Inflammatory macrophage (primary cell): ENCODE measurements at places on chromosomes 3 and 15.
A peak's percentile ranks its signal among the peaks of the same experiment; 100 is the strongest.

DNA sequence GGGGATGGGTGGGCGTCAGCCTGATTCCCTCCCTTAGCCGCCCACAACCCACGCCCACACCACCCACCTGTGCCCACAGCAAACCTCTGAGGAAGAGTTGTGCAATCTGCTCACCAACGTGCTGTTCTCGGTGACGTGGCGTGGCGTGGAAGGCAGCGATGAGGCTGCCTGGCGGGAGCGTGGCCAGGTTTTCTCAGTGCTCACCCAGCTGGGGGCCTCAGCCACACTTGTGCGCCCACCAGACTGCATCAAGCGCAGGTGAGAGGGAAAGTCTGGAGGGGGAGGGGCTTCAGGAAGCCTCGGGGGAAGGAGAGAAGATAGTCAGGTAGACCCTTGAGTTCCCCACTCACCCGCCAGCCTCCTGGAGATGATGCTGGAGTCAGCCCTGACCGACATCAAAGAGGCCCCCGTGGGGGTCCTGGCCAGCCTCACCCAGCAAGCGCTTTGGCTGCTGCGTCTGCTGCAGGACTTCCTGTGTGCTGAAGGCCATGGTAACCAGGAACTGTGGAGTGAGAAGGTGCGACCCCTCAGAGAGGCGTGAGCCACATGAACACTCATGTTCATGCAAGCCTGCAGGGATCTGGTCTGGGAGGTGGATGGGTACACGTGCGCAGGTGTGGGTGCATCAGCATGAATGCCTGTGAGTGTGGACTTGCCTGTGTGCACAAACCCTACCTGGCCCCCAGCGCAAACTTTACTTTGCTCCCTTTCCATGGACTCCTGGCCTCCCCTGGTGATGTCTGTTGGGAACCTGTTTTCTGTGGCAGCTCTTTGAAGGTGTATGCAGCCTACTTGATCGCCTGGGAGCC is 21.7 kb downstream of the NBEAL2 start:
- DNase-seq = no peak

DNA sequence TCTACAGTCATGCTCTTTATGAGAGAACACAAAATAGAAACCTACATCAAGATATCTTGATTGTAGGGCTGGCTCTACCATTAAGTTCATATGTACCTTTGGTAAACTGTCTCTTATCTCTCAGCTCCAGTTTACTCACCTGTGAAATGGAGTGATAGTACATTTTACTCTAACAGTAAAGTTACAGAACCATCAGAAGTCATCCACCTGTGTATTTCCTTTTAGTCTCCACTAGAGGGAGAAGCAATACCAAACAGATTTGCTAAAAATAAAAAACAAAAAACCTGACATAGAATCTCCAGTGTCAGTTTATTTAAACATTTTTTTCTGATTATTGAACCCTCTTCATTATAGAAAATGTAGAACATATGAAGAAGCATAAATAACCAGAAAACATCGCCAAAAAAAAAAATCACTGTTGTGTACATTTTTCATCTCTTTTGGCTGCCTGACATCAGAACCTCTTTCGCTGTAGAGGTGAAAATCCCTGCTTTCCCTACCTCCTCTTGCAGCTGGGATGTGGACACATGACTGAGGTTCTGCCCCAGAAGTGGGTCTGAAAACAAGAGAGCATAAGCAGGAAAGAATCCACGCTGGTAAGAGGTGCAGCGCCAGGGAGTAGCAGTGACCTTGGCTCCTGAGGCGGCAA is 48.7 kb upstream of the WDR72 start:
- no peak for DNase-seq

GRCh38 chr3:73774645-73775044 is 149.9 kb upstream of the PDZRN3 start:
- no peak for DNase-seq

- no peak for DNase-seq
These were observed 62.1 kb downstream of the MOBP start for GRCh38 chr3:39529577-39529976.

DNA sequence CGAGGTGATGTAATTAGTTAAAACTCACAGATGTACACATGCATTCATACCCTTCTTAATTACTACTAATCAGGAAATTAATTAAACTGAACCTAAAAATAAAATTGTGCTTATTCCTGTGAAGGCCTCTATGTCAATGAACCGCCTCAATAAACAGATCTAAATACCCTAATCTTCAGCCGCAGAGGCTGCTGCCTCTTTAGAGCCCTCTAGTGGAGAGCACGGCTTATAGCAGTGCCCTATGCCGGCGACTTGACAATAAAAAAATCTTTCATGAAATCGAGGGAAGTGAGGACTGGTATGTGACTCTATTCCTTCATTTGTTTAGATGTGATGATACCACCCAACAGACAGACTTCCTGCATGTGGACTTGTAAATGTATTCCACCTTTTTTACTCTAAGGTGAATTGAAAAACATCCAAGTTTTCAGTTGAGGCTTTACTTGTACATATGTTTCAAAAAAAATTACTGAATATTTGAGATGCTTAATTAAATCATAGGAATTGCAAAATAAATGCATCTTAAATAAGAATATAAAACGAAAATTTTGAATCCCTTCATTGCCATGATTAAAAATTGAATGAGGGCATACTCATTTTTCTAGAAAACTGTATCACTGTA is 8.3 kb upstream of the EPHA3 start:
- peak; percentile 52 for DNase-seq

- no peak for DNase-seq
These were observed 101.2 kb upstream of the TP63 start for GRCh38 chr3:189529889-189530471.

DNA sequence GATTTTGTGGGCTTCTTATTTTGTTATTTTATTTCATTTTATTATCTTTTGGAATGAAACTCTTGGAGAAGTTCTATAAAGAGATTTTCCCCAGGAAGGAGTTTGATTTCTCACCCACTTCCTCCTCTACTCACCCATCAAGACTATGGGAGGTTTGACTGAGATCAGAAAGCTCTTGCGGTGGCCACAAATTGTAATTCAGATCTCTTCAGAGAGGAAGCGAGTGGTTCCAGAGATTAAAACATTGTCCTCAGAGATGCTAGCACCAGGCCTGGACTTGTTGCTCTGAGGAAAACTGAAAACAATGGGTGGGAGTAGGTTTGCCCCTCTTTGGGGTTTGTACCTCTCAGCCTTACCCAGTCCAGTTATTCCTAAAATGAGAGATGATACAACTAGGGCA is 8.1 kb upstream of the MUC13 start:
- peak; percentile 6 for DNase-seq

DNA sequence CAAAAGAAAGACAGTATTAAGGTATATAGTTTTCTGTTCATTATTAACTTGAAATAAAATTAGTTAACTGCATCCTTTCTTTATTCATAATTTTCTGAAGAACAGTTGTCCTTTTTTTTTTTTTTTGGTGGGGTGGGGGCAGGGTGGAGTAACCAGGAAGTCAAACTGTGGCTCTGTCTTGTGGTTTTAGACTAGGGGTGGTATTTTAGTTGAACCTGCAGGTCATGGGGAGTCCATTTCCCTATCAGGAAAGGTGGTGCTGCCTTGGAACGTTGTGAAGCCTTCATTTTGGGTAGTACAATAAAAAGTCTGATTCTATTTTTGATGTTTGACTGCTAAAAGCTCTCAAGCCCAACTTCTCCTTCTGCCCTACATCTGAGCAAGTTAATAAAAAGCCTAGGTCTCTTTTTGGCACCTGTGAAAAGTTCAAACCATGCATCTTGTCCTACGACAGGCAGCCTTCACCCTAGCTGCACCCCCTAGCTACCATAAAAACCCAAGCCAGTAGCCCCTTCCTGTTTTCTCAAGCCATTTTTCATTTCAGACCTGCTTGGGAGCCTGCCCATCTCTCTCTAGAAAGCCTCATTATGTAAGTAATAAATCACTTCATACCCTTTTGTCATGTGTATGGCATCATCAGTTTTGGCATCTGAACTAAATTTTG is 31.2 kb upstream of the RIOX2 start:
- no peak for DNase-seq

GRCh38 chr3:156497326-156497725 is 57.6 kb downstream of the SSR3 start:
- no peak for DNase-seq

GRCh38 chr15:66221126-66221525 is 32.4 kb downstream of the MEGF11 start:
- no peak for DNase-seq

DNA sequence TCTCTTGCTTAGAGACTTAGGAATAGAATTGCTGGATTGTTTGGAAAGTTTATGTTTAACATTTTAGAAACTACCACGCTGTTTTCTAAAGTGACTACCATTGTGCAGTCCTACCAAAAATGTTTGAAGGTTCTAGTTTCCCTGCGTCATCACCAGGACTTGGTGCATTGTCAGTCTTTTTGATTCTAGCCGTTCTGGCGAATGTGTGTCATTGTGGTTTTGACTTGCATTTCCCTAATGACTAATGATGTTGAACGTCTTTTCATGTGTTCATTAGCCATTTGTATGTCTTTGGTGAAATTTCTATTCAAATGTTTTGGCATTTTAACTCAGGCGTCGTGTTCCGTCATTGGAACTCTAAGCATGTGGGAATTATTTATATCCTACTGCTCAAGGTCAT is 58.0 kb downstream of the CHD2 start:
- DNase-seq = peak; percentile 39

- no peak for DNase-seq
These were observed 50.9 kb upstream of the FSIP1 start for GRCh38 chr15:39833515-39833981.

GRCh38 chr3:32147933-32148332 is 41.5 kb downstream of the GPD1L start:
- DNase-seq = no peak

DNA sequence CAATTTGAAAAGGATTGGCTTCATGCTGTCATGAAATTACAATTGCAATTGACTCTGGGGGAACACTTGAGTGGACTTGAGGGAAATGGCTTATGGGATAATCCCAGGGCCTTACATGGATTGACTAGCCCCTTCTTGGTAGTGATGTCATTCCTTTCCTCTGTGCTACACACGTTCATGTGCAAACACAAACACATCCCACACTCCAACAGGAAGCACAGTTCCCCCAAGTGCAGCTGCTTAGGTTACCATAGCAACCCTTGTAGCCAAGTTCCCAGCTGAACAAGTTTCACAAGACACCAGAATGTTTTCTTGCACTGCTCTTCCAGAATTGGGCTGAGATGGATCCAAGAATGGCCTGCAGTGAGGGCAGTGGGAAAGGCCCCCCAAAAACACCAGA is 217.0 kb downstream of the ZNF621 start:
- peak; percentile 38 for DNase-seq

- no peak for DNase-seq
These were observed 751.2 kb downstream of the NR2F2 start for GRCh38 chr15:97081666-97082226.

DNA sequence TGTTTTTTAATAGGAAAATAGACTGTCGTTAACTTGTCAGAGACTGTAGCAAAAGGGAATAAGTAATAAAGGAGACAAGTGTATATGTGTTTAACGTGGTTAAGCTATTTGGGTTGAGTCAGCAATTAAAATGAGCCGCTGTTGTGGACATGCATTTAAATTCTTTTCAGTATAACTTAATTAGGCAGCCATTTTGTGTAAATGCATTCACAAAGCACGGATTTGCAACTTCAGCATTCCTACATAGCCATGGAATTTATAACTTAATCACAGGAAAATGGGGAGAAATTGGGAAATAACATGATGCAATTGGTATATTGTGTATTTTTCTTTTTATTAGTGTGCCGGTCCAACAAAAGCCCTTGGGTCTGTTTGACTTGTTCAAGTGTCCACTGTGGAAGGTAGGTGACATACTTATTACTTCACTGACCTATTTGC is 27.9 kb downstream of the USP3 start:
- DNase-seq = no peak

- no peak for DNase-seq
These were observed 140.0 kb downstream of the GADL1 start for GRCh38 chr3:30754426-30754825.

DNA sequence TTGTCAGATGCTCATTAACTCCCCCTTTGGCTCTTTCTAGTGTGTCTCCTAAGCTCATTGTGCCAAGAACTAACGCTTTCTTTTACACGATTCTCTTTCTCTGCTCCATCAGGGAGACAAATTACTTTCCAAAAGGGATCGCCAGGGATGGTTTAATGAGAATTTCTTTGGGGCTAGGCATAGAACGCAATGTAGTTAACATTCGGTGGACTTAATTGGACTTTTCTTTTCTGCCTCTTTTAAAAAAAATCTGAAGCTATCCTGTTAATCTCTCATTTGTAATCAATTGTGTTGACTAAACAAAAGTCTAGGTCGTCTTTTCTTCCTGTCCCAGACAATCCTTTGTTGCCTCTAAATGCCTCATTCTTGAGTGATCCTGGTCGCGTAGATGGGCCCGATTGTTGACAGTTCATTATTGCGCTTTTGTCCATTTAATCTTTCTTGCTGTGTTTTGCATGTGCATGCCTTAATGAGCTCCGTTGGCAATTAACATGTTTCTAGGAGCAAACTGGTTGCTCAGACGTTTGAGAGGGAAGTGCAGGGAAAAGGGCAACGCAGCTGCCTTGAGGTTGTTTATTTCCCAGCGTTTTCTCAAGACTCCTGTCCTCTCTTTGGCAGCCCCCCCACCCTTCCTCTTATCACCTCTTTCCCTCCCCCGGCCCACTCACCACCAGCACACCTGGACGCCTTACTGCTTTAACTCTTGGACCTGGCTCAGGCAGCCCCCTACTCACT is 7.8 kb downstream of the FEZF2 start:
- no peak for DNase-seq

DNA sequence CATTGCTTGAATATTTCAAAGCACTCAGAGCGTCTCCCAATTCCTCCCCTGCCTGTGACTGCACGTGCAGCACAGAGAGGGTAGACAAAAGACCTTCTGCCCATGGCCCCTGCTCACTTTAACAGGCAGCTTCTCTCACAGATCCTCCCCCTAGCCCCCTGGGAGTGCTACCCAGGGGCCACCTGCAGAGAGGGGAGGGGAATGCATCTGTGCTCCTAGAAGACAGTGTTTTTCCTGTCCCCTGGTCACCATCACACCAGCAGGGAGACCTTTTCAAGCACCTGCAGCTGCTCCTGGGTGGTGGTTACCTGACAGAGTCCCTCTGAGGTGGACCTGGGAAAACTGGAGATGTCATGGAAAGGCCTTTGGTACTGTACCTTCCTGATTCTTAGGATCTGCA is 56.7 kb upstream of the PRR23C start:
- no peak for DNase-seq

DNA sequence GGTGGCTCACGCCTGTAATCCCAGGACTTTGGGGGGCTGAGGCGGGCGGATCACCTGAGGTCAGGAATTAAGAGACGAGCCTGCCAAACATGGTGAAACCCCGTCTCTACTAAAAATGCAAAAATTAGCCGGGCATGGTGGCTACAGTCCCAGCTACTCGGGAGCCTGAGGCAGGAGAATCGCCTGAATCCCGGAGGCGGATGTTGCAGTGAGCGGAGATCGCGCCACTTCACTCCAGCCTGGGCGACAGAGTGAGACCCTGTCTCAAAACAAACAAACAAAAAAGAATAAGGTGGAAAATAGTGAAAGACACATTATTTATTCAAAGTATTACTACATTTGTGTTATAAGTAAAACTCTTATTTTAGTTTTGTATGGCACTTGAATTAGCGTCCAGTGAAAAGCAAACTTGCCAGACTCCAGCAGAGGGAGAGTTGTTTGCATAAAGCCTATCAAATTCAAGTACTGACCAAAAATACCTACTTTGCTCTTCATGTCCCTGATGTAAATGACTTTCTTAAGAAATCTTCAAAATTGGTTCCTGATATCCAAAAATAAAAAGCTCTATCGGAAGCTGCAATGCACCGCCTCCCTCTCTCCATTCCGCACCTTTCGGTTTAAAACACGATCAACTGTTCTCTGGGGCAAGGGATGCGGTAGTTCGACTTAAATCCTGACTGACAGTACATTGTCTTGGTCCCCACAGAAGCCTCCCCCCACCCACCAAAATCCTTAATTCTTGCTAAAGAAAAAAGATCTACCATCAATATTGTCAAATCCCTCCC is 1.2 kb downstream of the TRPM7 start:
- DNase-seq = no peak
